Progenitor cell of endocrine pancreas (in vitro differentiated cells): ENCODE measurements at places on chromosomes 1 and 21.

GRCh38 chr21:37082856-37083528 is 9.9 kb downstream of the TTC3 start:
- peaks cover 10% of the 10 kb centered on the region for H3K36me3 ChIP-seq
- H3K27me3 ChIP-seq, result no peaks in the 10 kb centered on the region
- no peak overlapping the region for H3K4me3 ChIP-seq
- DNase-seq, result no peak

GRCh38 chr1:23290836-23291565 is 53.1 kb downstream of the HNRNPR start:
- peaks cover 8% of the 10 kb centered on the region for H3K36me3 ChIP-seq
- H3K4me3 ChIP-seq, result no peak overlapping the region
- H3K27ac ChIP-seq, result peak overlapping the region; percentile 7
- H3K4me1 ChIP-seq, result no peaks in the 10 kb centered on the region

- no peak for DNase-seq
- H3K36me3 ChIP-seq, result no peaks in the 10 kb centered on the region
- no peak overlapping the region for H3K27ac ChIP-seq
- peaks cover 8% of the 10 kb centered on the region for H3K27me3 ChIP-seq
- H3K4me3 ChIP-seq, result no peak overlapping the region
Measured at GRCh38 chr1:182563095-182563494, 26.0 kb downstream of the RNASEL start.

- no peaks in the 10 kb centered on the region for H3K27me3 ChIP-seq
- H3K4me1 ChIP-seq, result no peaks in the 10 kb centered on the region
- H3K36me3 ChIP-seq, result no peaks in the 10 kb centered on the region
- no peak for DNase-seq
Measured at GRCh38 chr1:118136187-118136941, 48.7 kb downstream of the SPAG17 start.

DNA sequence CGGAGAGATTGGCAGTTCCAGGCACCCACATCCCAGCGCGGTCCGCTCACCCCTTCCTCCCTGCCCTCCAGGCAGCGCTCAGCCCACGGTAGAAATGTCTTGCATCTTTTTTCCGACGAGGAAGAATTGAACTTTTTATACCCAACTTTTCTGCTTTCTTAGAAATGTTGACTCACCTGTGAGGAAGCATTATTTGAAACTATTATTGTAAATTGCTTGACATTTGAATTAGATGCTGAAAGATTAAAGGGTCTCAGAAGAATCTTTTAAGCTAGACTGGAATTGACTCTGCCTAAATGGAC is 912 bp upstream of the SIPA1L2 start:
- H3K4me3 ChIP-seq, result peak overlapping the region; percentile 86
- peak overlapping the region; percentile 96 for H3K27ac ChIP-seq
- no peak for DNase-seq
- H3K36me3 ChIP-seq, result no peaks in the 10 kb centered on the region
- peaks cover 35% of the 10 kb centered on the region for H3K4me1 ChIP-seq

DNA sequence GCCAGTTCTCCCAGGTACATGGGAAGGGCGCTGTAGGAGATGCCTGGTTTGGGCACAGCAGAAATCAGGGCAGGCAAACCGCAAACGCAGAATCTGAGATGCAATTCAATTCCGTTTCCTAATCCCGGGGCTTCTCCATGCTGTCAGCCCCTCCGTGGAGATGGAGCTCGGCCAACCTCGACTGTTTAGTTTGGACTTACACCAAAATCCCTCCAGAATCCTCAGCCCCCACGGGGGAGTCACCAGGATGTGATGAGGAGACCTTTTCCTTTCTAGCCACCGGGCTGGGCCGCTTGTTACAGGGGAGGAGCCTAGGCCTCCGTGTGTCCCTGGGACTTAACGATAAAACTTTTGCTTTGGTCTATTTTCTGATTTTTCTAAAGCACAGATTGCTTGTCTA is 7.9 kb downstream of the SLC2A7 start:
- H3K4me1 ChIP-seq, result peaks cover 4% of the 10 kb centered on the region
- H3K27ac ChIP-seq, result no peak overlapping the region
- no peak for DNase-seq
- no peak overlapping the region for H3K4me3 ChIP-seq
- peaks cover 11% of the 10 kb centered on the region for H3K27me3 ChIP-seq

DNA sequence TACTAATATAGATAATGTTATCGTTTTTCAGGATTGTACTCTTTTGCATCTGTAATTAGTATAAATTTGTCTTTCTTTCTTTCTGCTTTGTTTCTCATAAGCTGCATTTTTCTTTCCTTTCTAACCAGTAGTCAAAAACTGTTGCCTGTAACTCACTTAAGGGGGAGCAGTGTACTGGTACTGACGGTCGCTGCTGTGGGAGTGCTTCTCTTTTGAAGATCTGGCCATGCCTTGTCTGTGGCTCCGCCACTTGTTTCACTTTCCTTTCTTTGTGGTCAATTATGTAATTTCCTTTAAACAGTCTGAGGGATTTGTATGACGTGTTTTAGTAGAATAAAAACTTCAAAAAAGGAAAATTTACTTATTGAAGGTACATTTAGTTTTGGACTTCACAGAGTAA is 37.0 kb downstream of the MIA3 start:
- H3K4me3 ChIP-seq, result no peak overlapping the region
- H3K27me3 ChIP-seq, result no peaks in the 10 kb centered on the region
- H3K36me3 ChIP-seq, result peaks cover 32% of the 10 kb centered on the region
- H3K27ac ChIP-seq, result no peak overlapping the region
- H3K4me1 ChIP-seq, result no peaks in the 10 kb centered on the region

DNA sequence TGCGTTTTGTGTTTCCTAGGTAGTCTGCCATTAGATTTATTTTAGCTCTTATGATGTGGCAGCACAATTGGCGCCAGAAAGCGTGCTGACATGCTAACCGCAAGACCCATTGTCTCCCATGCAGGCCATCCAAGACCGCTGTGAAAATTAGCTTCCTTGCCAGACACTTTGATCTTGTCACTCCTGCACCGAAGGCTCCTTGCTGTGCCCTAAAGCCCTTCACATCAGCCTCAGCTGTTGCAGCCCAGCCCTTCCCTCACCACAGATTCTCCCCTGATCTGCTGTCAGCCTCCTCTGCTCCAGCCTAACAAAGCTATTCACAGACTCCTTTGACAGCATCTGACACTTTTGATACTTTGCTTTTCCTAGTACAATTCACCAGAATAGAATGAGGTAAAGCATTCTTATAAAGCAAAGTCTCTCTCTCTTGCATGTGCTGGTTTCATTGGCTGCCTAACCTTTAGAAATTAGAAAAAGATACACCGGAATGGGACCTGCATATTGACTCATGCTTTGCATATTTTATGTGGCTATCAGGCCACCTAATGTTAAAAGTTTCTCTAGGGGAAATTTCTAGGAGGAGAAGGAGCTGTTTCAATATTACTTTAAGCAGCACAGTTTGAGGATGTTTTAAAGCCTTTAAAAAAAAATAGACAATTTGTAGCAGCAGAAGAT is 280.3 kb upstream of the FMN2 start:
- peaks cover 18% of the 10 kb centered on the region for H3K27me3 ChIP-seq
- no peaks in the 10 kb centered on the region for H3K36me3 ChIP-seq
- peaks cover 5% of the 10 kb centered on the region for H3K4me1 ChIP-seq

DNA sequence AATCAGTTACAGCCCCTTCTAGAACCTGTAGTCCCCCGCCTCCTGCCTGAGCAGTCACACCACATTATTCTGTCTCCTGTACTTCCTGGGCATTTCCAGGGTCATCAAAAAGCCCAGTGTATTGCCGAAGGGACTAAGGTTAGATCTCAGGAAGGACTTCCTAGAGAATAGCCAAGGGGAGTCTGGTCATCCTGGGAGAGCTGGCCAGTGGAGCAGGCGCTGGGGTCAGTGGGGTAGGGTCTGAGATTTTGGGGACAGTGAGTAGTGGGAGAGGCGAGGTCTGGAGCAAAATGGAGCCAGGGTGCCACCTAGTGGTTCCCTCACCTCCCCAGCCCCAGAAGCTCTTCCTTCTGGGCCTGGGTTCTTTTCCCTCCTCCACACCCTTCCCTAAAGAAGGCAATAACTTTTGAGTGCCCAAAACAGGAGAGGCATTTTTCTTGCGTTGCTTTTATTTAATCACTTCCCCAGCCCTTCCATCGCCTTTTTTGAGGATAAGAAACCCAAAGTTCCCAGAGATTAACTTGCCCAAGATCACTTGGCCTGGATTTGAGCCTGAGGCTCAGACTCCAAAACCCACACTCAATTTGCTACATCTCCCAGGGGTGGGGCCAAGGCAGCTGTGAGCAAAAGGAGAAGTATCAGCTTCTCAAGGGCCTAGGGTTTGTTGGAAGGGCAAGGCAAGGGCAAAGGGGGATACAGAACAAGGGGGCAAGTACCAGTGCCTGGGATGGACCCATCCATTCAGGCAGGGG is 7.3 kb upstream of the PMVK start:
- H3K4me1 ChIP-seq, result no peaks in the 10 kb centered on the region
- no peaks in the 10 kb centered on the region for H3K27me3 ChIP-seq
- no peak overlapping the region for H3K4me3 ChIP-seq
